Activated CD4-positive, alpha-beta T cell treated with anti-CD3 and anti-CD28 coated beads, Interleukin-2, amount 50 U/mL, for 4 hours (primary cell): ENCODE measurements at places on chromosomes 11 and 22.

- DNase-seq = no peak
Observed at GRCh38 chr11:34432822-34433221, 5.9 kb upstream of the CAT start.

DNA sequence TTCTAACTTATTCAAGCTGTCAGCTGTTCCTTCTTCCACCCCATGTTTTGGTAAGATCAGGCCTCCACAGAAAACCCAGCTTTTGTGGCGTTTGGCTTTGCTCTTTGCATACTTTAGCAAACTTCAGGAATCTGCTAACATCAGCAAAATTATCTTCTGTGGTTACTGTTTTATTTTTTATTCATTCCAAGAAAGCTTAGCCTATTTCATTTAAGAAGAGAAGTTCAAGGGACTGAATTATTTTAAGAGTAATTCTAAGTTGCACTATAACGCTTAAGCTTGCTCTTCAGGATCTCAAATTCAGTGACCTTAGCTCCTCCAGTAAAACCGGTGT, 1.1 kb downstream of the JHY start:
- DNase-seq = no peak

DNA sequence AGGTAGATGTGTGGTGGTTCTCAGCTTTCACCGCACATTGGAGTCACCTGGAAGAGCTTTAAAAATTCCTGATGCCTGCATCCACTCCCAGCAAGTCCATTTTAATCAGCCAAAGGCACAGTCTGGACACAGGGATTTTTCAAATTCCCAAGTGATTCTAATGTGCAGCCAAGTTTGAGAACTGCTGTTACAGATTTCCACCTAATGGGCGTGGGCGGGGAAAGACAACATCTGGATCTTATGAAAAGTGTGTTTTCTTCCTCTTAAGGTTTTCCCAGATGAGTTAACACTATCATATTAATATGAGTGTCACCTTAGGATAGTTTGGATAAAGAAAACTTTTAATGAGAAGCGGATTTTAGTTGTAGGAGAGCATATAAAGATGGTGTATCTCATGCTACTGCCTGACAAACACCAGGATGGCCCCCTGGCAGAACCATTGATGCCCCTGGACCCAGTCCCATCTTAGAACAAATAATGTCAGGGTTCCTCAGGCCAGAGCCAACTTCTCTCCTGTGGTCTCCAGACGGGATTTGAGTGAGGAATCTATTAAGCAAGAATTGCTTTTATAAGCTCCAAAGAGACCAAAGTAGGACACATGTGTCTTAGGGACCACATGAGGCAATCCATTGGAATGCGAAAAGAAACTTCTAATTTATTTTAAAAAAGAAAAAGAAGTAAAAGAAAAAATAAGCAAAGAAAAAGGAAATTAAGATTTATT, 31.9 kb downstream of the POU2AF1 start:
- no peak for DNase-seq

GRCh38 chr11:27212248-27212780, 150.7 kb downstream of the CCDC34 start:
- no peak for DNase-seq

GRCh38 chr22:26287382-26288225, 118.3 kb downstream of the SEZ6L start:
- DNase-seq = no peak

GRCh38 chr22:21014726-21015465, at the start of gene P2RX6:
TSS of gene P2RX6 (plus strand) at chr22:21015165. CDS start at chr22:21015175, 10 bp downstream.
- DNase-seq = no peak

DNA sequence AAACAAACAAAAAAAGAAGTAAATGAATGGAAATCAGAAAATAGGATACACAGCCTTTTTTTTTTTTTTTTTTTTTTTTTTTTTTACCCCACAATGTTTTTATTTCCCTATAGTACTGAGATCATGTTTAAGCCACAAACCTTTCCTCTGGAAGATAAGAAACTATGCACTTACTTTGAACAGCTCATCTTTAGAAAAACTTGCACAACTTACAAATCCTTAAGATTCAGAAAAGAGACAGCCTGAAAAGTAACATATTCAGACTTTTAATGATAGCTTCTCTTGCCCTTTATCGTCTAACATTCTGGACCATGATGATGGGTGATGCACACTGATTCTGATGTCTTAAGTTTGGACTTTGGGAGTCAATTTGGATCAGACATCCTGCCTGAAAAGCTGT, 80.3 kb downstream of the TNRC6B start:
- DNase-seq = no peak

- DNase-seq = no peak
Observed at GRCh38 chr11:11973361-11973800, 35.0 kb downstream of the DKK3 start.

DNA sequence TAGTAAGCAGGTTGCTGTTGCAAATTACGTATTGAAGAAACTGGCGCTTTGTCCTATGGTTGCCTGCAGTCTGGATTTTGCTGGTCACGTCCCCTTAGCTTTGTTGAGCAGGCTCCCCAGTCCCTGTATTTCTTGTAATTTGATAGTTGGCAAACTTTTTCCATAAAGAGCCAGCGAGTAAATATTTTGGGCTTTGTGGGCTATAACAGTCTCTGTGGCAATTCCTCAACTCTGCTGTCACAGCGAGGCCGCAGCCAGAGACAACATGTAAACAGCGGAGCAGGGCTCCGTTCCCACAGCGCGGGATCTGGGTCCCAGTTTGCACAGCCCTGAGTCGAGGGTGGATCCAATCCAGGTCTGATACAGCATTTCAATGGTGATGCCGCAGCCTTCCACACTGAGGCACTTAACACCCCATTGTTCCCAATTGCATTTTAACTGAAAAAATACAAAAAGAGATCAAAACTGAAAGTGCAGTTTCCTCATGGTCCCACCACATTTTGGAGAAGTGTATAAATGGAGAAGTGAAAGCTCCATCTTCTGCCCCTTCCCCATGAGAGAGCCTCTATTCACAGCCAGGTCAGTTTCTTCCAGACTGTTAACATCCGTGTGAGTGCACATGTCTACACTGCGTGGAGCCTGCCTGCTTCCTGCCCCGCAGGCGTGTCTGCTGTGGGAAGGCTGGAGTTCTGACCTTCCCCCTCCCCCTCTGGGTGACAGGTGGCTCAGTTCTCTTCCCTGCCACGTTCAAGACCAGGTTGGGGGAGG, 89.1 kb downstream of the RPS6KA4 start:
- no peak for DNase-seq

- no peak for DNase-seq
Observed at GRCh38 chr11:117441146-117441975, 113.7 kb downstream of the CEP164 start.

DNA sequence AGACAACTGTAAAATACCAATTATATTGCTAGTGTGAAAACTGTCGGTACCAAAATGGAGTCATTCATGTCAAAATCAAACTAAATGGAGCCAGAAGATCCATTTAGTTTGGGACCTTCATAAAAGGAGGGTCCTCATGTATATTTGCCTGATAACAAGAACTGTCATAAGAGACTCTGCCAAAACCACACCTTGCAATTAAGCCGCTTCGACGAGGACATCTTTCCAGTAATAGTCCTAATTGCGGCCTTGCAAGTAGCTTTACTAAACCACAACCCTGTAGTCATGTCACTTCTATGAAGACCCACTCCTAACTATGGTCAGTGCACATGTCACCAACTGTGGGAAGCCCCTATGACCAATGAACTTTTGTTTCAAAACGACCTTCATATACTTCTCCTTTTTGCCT, 9.4 kb downstream of the UBQLN3 start:
- no peak for DNase-seq

DNA sequence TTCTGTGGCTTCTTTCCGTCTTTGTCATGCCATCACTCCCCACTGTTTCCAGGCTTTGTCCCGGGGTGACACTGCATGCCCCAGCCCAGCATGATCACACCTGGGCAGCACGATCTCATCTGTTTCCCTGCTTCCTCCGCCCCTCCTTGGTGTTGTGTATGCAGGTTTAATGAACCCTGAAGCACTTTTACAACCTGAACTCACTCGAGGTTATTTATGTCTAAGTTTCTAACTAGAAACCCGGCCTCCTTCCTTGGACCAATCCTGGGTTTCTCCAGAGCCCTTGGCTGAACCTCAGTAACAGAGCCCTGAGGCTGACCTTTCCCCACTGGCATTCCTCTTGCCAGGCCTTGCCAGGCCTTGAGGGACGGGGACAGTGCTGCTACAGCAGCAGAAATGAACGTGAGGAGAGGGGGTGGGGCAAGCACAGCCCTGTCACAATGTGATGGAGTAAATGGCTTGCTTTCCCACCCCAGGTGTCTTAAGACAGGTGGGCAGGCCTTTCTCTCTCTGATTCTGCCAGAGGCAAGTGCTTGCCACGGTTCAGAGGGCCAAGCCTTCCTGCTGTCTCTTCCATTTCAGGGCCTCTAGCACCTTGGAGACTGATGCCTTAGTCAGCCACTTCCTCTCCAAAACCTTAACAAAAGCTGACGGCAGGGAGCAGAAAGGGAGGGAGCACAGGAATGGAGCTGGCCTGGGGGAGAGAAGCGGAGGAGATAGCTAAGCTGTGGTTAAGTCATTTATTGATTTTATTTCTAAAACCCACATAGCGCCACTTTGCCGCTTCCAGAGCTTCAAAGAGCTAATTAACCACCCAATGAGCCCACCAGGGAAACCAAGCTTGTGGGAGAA, 3.1 kb upstream of the PYGM start:
- DNase-seq = no peak

DNA sequence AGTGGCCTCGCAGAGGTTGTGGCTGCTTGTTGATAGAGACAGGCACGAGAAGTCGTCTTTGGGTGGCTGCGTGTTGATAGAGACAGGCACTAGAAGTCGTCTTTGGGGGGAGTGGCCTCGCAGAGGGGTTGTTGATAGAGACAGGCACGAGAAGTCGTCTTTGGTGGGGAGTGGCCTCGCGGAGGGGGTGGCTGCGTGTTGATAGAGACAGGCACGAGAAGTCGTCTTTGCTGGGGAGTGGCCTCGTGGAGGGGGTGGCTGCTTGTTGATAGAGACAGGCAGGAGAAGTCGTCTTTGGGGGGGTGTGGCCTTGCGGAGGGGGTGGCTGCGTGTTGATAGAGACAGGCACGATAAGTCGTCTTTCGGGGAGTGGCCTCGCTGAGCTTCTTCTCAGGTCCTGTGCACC, 328.8 kb downstream of the TBC1D22A start:
- DNase-seq = no peak

GRCh38 chr11:17702876-17703275, 16.5 kb upstream of the MYOD1 start:
- no peak for DNase-seq

DNA sequence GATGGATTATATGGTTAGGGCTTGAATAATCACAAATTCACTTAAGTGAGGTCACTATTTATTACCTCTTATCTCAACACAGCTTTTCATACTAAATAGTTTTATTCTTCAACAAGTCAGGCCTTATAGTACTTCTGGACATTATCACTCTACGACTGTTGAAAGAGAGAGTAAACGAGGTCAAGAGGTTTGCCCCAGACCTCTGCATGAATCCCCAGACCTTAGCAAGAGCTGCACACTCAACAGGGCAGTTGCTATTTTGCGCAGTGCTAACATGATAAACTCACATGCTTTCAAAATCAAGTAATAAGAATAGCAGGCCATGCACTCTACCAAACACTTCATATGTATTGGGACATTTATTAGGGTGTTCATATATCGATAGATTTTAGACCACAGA, 60.5 kb downstream of the DDI1 start:
- no peak for DNase-seq

- DNase-seq = no peak
Observed at GRCh38 chr11:6681505-6681904, 1.6 kb downstream of the MRPL17 start.

DNA sequence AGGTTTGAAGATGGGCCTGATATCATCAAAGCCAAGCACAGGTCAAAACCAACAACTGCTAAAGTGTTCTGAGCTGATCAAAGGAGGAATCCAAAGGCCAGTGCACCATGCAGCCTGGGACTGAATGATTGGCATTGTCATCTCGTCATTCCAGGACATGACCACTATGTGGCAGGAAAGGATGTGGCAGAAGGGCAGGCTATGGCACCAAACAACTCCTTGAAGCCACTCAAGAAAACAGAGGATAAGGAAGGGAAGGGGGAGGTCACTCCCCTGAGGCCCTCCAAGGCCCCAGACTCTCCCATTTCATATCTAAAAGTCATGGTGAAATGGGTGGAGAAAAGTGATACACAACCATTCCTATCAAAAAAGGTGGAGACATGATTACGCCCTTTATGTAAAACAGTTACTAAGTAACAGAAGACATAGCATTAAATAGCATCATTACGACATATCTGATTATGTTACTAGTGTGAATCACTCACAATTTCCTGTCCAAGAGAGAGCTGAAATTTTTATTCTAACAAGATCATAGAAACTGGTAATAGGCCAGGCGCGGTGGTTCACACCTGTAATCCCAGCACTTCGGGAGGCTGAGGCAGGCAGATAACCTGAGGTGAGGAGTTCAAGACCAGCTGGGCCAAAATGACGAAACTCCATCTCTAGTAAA, 49.3 kb downstream of the AHNAK start:
- no peak for DNase-seq

GRCh38 chr11:1488575-1489180, 2.1 kb upstream of the MOB2 start:
- DNase-seq = no peak

- no peak for DNase-seq
Observed at GRCh38 chr11:64181506-64182411, 4.2 kb upstream of the STIP1 start.

DNA sequence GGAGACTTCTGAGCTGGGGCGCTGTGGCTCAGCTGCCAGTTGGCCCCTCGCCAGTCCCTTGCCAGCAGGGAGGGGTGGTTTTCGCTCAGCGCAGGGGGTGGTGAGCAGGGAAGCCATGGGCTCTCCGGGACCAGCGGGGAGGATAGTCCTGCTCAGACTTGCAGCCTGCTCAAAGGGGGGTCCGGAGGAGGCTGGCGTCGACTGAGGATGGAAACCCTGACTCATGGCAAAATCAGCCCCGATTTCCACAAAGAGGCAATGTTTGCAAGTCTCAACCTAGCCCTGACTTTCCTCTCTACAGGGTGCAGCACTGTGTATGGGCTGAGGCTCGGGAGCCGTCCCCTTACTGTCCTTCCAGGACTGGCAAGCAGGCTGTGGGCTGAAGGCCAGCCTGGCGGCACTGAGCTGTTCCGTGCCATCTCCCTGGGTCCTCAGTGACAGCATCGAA, 35.1 kb downstream of the FBLN1 start:
- DNase-seq = no peak

GRCh38 chr11:128929468-128929867, 13.2 kb downstream of the TP53AIP1 start:
- no peak for DNase-seq

GRCh38 chr11:111466615-111467014, 45.6 kb downstream of the BTG4 start:
- DNase-seq = no peak

GRCh38 chr22:27420817-27421361, 380.7 kb downstream of the MN1 start:
- DNase-seq = no peak

GRCh38 chr22:32968746-32969145, 89.4 kb downstream of the SYN3 start:
- no peak for DNase-seq

DNA sequence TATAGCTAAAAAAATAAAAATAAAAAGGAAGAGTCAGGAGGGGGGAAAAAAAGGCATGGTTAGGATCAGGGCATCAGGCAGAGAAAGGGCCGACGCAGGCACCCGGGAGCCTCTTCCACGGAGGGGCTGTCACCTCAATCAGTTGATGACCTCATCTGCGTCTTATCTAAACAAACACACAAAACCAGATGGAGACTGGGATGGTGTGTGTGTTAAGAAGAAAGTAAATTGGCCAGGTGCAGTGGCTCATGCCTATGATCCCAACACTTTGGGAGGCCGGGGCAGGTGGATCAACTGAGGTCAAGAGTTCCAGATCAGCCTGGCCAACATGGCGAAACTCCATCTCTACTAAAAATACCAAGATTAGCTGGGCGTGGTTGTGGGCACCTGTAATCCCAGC, 63.6 kb downstream of the DHCR7 start:
- no peak for DNase-seq
